ENCODE measurements at places on chromosomes 4 and X.

DNA sequence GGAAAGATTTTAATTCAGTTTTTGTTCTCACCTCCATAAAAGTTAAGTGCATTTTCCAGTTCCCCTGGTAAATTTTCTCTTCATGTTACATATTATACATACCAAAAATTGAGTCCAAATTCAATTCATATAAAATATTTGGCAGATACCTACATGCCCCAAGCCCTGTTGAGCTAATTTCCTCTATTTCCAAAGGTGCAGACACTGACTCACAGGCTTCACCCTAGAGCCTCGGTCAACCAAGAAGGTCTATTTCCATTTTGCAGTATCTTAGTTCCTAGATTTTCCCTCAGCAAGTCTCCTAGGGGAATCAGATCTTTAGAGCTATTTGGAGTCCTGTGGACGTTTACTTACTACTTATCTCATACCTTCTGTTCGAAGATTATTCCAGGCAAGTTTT, 174.4 kb downstream of the TSPAN5 start:
- no peak for DNase-seq

DNA sequence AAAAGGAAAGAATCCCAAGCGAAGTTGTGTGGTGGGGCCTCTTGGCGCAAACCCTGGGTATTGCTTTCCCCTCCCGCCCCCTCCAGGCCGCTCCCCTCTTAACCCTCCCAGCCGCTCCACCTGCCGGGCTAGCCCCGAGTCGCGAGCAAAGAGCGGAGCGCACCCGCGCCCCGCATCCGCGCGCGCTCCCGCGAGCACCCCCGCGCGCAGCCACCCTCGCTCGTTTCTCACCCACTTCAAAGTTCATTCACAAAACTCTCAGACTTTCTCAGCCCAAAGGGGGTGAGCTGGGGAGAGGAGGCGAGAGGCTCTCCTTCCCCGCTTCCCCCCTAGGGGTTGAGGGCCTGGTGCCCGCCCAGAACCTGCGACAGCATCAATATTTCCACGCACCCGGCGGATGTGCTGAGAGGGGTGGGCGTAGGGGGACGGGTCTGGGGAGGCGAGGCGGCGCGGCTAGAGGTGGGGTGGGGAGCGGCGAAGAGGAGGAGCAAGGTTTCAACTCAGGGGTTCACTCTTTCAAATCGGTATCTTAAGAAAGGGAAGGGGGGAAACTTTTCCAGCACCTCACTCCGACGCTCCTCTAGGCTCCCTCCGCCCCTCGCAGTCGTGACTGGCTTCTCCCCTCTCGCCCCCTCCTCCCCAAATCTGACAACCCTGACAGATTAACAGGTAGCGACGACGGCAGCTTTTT, 1.8 kb downstream of the MAML3 start:
- peak; percentile 83 for DNase-seq

DNA sequence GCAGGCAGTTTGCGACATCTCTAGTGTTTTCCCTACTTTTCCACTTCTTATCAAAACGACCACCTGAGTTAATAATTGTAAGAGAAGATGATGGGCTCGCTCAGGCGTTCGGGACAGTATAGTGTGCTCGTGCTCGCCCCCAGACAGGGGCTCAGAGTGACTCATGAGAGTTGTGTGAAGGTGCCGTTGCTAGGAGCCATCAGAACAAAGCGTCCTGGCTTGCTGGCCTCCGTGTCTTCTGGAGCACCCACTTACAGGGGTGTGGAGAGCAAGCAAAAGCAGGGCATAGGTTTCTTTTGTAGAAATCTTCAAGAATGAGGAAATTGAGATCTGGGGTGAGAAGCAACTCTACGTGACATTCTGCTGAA, 73.0 kb upstream of the ADGRG2 start:
- no peak for DNase-seq

DNA sequence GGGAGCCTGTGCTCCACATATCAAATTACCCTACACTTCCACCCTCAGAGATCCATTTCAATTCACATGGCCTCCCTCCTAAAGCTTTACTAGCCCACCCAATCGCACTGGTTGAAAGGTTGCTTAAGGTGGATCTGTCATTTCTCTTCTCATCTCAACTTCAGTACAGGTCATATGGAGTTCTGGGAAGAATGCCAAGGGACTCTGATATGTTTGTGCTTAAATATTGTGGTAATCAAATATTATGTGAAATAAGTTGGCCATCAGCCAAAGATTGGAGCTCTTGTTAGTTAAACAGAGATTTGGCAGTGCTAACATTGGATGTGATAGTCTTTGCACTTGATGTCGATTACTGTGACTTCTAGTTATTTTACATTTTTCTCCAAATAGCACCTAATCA, 20.5 kb downstream of the SEPTIN6 start:
- no peak for DNase-seq

DNA sequence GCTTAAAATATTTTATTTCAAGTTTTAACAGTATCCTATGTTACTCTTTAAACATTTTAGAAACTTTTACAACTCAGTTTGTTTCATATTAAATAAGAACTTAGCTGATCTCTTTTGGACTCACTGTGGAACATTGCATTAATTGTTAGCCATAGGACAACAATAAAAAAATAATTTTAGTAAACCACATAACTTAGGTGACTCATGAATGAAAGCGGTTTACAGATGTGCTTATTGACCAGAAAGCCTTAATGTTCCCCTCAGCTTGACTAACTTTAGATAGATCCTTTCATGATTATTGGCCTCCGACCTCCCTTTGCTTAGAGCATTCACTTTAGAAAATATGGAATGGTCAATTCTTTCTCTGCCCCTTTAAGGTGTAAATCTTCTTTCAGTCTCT, 783.5 kb upstream of the MAGEB2 start:
- no peak for DNase-seq

DNA sequence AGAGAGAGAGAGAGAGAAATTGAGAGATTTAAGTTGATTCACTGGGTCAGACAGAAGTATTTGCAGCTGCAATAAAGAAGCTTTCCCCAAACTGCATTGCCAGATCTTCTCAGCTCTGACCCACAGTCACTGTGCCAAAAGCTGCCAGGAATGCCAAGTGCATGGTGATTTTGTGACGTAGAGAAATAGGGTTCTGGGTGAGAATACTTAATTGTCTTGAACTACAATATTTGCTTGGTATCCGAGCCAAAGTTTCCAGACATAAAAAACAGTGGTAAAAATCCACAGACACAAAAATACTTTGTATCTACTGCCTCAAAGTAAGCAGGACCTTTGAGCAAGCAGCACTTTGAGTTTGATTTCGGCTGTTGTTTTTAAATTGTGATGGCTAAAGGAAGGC, 331.1 kb downstream of the GRID2 start:
- DNase-seq = no peak

- DNase-seq = no peak
Observed at GRCh38 chr4:79607979-79608378, 200.0 kb upstream of the GK2 start.

- DNase-seq = no peak
Observed at GRCh38 chr4:178480881-178481280, 1038.6 kb upstream of the AGA start.

GRCh38 chrX:103918571-103919269, 43.7 kb upstream of the TMSB15B start:
- DNase-seq = peak; percentile 38
